Pulmonary artery endothelial cell (primary cell): ENCODE measurements at places on chromosomes 16 and 17. TPM values are rescaled to one million over a fixed set of nuclear protein-coding genes. Genes with fewer than 3 reads are reported as not detected.

Gene SLC47A1
- 9.8 and 11.6 TPM in 2 replicates for total RNA-seq

DNA sequence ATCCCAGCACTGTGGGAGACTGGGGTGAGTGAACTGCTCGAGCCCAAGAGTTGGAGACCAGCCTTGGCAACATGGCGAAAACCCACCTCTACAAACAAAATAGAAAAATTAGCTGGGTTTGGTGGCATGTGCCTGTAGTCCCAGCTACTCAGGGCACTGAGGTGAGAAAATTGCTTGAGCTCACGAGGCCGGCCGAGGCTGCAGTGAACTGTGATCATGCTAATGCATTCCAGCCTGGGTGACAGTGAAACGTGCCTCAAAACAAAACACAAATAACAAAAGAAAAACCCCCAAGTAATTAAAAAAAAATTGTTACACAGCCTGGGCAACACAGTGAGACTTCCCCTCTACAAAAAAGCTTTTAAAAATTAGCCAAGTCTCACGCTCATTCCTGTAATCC, 5.0 kb downstream of the CCDC47 start:
- no peak for DNase-seq

DNA sequence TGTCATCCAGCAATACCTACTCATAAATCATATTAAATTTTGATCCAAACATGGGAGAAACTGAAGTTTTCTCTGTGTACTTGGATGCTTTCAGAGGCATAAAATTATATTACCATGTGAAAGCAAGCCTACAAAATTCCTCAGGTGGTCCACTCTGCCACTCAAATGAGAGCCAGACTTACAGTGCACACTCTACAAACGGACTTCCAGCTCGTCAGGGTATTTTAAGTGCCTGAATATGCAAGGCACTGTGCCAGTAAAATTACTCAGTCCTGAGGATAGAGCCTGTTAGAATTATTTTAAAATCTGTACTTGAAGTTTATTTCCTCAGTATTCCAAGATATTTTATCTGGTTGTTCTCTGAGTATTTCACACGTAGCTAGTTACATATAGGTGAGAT, 54.5 kb downstream of the TENT4B start:
- DNase-seq: no peak

Gene ALDOA
- 501 and 602 TPM in 2 replicates for total RNA-seq

DNA sequence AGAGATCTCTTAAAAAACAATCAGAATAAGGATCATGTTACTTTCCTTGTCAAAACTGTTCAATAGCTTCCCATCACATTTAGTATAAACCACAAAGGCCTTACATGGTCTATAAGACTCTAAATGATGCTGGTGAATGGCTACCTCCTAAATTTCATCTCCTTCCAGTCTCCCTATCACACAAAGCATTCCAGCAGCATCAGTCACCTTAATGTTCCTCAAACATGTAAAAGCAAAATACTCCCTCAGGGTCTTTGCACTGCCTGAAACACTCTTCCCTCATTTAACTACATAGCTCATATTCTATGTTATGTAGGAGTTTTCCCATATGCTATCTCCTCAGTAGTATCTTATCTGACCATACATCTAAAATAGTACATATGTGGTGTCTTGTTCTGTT, 53.5 kb upstream of the INTS2 start:
- no peak for DNase-seq

- DNase-seq: no peak
Observed at GRCh38 chr17:61294286-61294685, 105.4 kb upstream of the TBX2 start.

GRCh38 chr17:78450696-78451345, 72.4 kb downstream of the PGS1 start:
- DNase-seq: no peak

GRCh38 chr17:60798576-60798975, 120.9 kb downstream of the BCAS3 start:
- DNase-seq: no peak

DNA sequence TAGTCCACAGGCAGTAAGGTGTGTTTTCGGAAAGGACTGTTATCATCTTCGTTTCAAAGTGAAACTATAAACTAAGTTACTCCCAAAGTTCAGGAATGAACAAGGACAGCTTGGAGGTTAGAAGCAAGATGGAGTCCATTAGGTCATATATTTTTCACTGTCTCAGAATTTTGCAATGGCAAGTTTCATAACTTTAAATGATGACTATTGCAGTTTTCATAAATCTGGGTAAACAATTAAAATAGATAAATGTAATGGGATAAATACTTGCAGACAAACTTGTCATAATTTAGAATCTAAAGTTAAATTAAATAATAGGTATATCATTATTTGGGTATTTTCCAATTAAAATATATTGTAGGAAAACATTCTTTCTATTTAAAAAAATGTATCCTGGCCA, 14.7 kb upstream of the TRIM25 start:
- DNase-seq: no peak

DNA sequence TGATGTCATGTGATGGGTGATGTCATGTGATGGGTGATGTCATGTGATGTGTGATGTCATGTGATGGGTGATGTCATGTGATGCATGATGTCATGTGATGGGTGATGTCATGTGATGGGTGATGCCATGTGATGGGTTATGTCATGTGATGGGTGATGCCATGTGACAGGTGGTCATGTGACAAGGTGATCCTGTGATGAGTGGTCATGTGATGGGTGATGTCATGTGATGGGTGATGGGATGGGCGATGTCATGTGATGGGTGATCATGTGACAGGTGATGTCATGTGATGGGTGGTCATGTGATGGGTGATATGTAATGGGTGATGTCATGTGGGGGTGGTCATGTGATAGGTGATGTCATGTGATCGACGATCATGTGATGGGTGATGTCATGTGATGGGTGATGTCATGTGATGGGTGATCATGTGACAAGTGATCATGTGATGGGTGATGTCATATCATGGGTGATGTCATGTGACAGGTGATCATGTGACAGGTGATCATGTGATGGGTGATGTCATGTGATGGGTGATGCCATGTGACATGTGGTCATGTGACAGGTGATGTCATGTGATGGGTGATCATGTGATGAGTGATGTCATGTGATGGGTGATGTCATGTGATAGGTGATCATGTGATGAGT, 17.2 kb downstream of the CD300LB start:
- DNase-seq: no peak

Gene TMEM88
- total RNA-seq: 5.8 and 19.8 TPM in 2 replicates

DNA sequence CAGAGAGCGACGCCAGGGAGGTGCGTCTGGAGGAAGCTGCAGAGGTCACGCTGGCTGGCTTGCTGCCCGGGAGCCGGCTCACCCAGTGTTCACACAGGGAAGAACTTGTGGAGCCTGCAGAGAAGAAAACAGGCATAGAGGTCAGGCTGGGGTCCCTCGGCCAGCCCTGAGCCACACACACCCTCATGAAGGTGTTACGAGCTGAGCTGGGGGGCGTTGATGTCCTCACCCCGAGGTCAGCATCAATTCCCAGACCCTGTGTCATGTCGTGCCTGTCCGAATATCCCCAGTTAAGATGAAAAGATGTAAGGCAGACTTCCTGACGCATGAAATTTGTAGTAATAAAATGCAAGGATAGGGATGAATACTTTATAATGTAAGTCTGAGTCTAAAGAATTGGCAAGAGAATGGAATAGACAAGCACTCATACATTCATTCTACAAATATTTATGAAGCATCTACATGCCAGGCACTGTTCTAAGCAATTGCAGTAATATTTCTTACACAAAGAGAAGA, 77.1 kb downstream of the USP31 start:
- DNase-seq: peak; percentile 57

DNA sequence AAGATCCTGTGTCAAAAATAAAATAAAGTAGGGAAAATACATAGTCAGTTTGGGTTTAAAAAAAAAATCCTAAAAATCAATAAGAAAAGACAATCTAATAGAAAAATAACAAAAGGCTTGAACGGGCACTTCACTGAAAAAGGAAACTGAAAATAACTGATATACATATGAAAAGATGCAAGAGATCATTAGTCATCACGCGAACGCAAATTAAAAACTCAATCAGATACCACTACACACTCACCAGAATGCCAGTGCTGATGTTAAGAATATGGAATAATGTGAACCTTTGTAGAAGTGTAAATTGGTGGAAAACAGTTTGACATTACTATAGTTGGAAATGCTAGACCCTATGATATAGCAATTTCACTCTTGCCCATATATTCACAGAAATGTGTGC, 14.6 kb downstream of the GNGT2 start:
- DNase-seq: no peak

- DNase-seq: peak; percentile 63
Observed at GRCh38 chr16:77918809-77919707, 103.3 kb upstream of the CLEC3A start.

GRCh38 chr17:42414704-42415409, 8.2 kb downstream of the CAVIN1 start:
- DNase-seq: no peak

- DNase-seq: no peak
Observed at GRCh38 chr16:70715055-70715858, 29.4 kb upstream of the MTSS2 start.

- no peak for DNase-seq
Observed at GRCh38 chr17:78013683-78014467, 55.4 kb downstream of the TNRC6C start.

GRCh38 chr16:54813778-54814177, 116.9 kb upstream of the IRX5 start:
- no peak for DNase-seq
